ENCODE measurements at places on chromosomes 4 and X.

DNA sequence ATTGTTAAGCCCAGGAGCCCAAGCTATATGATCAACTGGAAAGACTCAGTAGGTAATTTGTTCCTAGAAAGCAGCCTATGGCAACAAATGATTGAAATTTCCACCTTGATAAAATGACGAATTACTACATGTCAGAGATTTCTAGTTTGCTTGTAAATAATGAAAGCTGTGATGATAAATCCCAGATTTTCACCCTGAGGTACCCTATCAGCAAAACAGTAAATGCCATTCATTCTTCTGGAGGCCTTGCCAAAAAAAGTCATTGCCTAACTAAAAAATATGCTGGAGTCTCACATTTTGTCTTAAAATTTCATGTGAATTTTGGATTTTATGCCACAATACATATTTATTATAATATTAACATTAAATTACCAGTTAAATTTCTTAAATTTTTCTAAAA is 71.3 kb downstream of the PPEF2 start:
- no peak for DNase-seq

DNA sequence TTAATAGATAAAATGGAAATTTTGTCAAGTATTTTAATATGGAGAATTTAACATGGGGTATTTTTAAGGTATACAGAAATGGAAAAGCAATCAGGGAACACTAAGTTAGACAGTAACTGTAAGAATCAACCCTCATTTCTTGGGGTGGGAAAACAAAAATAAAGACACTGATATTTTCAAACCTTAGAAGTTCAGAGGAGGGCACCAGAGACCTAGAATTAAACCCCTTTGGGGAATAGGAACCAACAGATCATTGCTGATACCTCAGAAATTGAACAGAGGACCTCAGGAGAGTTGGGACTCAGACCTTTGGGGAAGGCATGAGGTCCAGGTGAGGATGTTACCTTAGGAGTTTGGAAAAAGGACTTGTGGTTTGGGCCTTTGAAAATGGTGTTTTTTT is 435.6 kb downstream of the TMA16 start:
- DNase-seq = no peak

GRCh38 chrX:13940671-13941070 is 89.0 kb downstream of the GEMIN8 start:
- DNase-seq = no peak

DNA sequence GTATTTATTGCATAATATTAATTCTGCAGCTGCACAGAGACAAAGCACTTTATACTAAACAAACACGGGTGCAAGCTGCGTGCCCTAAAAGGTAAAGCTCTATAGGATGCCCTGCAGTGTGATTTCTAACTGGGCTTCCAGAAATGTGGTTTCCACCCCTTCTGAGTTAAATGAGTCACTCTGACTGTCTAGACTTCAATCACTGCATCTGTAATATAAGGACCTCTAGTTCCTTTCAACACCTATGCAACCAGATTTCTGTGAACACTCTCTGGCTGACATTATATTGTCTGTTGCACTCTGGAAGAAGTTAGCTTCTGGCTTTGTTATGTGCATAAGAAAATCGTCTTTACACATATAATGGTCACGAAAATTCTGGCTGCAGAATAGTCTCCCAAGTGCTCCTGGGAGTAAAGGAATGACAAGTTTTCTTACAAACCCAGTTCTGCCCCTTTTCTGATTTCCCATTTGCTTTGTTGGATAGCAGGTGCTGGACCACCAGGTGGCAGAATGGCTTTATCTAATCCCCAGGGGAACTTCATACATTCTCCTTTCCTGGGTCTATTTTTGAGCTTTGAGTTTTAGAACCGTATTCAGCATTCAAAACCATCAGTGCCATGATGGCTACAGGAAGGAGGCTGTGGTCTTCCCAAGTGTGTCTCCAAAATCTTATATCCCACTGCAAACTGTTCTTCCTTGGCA is 842.2 kb downstream of the STIM2 start:
- no peak for DNase-seq

- DNase-seq = no peak
Measured at GRCh38 chr4:32987111-32987510, 2266.9 kb downstream of the PCDH7 start.

DNA sequence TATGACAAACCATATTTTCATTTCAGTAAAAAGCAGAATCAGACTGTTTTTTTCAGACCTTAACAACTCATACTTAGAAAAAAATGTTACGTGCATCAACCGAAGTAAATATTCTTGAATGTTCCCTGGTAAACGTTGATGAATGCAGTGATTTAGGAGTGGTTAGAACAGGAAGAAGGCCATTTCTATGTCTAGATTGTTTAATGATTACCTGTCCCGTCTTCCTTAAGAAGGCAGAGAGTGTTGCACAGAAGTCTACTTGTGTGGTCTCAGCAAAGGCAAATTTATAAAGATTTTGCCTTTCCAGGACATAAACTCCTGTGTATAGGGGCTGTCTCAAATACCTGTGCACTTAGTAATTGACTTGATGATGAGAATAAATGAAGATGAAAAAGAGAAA is 134.5 kb downstream of the MGST2 start:
- DNase-seq = no peak

DNA sequence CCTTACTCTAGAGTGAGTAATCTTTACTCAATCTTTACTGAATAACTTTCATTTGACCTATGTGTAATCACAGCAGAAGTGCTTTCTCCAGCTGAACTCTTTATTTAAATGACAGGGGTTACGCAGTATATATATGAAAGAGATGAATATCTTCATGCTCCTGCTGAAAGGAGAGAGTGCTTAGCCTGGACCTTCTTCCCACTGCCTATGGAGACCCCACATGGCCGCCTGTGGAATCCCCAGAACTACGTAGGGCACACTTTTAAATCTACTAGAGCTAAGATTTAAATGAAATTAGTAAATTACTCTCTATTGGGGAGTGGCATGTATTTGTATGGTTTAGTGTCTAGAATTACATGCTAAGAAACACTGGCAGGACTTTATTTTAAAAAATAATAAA is 391.2 kb downstream of the ANKRD50 start:
- no peak for DNase-seq

DNA sequence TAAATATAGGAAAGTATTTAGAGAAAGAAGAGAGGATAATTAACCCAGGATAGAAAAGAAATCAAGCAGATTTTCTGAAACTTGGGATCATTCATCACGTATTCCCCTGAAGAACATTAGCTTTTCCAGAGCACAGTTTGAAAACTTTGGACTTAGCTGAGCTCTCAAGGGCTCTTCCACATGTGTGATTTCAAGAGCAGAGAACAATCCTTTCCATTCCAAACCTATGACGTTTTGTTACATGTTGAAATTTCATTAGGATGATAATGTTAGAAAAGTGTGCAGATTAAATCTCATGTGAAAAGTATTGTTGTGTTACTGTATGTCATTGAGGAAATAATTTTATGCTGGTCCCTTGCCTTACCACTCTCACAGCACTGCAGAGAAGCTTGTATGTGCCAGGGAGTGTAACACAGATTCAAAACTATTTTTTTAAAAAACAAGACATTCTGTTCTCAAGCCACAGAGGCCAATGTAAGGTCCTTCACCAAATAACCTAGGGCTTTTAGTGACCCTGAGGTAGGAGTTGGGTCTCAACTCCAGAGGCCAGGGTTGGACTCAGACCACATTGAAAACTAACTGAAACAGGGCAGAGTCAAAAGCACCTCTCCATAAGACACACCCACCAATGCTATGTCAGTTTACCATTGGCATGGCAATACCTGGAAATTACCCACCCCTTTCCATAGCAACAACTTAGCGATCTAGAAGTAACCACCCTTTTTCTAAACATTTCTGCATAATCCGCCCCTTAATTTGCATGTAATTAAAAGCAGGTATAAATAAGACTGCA is 141.3 kb downstream of the ANXA5 start:
- DNase-seq = no peak

DNA sequence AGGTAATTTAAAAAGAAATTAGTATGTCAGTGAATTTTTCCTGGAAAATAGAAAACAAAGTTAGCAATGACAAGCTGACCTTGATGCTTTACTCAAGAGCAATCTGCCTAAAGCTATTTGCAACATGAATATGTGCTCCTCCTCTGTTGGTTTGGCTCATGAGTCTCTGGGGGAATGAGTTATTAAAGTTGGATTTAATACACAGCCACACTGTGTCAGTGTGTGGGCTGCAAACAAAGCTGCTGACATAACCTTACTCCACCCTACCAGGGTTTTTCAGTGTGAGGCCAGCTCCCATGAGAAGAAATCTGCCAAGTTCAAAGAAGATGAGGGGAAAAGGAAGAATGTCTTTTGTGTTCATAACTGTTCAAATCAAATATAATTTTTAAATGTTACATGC is 280.5 kb downstream of the TLL1 start:
- no peak for DNase-seq

- DNase-seq = no peak
Measured at GRCh38 chrX:9707306-9708033, 58.2 kb downstream of the GPR143 start.

DNA sequence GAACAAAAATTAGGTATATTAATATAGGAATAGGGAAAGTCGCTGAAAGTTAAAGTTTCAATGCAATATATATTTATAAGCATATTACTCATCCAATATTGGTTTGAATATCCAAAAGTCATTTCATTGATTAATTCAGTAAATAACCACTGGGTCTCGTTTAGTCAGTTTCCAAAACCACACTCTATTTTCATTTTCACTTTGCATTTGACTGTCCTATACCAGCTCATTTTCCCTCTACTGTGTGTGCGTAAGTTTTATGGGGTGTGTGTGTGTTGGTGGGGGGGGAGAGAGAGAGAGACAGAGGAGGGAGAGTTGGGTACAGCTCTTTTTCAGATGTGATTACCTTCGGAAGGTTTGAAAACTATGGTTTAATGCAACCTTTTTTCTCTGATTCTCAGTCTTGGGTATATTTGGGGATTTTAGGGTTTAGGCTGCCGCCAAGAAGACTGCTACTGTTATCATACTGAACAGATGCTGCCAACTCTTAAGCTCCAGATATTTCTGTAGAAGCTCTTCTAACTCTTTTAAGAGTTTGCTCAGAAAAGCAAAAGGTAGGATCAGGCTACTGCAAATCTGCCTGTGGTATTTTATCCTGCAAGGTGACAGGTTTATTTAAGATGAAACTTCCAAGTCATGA is 1427.4 kb downstream of the PCDH7 start:
- no peak for DNase-seq

DNA sequence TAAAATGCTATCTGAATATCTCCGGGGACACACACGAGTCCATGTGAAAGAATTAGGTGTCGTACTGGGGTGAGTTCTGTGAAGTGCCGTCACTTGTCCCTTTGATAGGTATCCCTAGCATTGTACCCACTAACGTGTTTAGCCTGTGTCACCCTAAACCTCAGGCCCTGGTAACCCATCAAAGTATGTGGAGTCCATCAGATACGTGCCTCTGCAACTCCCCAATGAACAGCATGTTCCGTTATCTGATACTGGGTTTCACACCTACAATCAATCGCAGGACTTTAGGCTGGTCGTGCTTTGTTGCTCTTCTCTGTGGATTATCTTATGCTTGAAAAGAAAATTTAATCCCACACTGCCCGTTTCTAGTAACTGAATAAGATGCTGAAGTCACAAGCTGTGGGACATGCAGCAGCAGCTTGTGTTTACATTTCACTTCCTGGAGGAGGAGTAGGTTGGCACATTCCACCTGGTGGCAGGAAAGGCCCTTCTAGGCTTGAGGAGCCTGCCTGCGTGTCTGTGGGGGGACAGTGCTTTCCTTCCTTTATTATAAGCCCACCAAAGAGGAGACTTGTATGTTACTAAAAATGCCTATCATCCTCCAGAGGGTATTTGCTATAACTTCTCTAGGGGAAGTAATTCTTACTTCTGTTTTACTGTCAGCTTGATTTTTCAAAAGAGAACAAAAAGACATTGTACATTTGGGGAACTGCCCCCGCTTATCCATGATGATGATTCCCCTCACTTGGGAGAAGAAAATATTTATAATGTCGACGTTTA is 127.2 kb downstream of the FNIP2 start:
- no peak for DNase-seq

DNA sequence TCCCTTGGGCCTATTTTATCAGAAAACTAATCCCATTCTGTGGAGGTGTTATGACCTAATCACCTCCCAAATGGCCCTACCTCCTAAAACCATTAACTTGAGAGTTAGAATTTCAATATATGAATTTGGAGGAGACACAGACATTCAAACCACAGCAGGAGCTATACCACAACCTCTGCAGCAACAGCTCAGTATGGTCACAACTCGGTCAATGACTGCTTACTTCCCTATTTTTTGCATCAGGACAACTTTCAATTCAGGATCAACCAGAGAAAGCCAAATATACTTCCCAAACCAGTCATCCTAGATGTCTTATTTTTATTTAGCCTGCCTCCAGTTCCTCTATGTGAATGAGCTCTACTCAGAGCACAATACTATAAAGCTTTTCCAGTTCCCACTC is 11.3 kb upstream of the SMARCA5 start:
- DNase-seq = no peak

Data from CD4-positive, alpha-beta T cell treated with Interferon gamma for 1 hour (primary cell).